Posterior vena cava (tissue), 2 donors: ENCODE measurements at places on chromosomes 3 and 15. TPM values are rescaled to one million over a fixed set of nuclear protein-coding genes. Genes with fewer than 3 reads are reported as not detected.

Gene FRMD5
- total RNA-seq = 0.33 TPM

DNA sequence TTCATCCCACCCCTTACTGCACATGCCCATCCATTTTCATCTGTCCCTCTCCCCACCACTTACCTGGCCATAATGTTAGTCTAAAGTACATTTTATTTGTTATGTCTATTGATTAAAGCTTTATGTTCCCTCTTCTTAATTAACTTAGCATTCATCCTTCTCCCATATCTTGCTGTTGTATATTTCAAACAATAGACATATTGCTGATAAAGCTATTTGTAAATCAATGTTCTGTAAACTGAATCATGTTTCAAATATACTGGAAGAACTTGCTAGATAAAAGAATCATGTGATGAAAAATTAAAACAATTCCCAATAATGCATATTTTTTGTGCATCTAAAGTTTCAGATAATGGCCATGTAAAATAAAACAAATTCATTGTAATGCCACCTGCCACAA, 249.2 kb downstream of the IGSF11 start:
- DNase-seq = no peak

GRCh38 chr3:14680716-14681115, 5.8 kb downstream of the C3orf20 start:
- no peak for DNase-seq

Gene MRAS
- 102 TPM for total RNA-seq

DNA sequence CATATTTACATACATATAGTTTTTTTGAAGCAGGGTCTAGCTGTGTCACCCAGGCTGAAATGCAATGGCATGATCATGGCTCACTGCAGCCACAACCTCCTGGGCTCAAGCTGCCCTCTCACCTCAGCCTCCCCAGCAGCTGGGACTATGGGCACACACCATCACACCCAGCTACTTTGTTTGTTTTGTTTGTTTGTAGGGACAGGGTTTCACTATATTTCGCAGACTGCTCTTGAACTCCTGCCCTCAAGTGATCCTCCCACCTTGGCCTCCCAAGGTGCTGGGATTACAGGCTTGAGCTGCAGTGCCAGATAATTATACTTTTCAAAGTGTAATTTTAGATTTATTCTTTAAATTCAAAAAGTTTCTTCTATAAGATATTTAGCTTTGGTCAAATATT, 10.2 kb downstream of the GTF2A2 start:
- DNase-seq = no peak

GRCh38 chr3:169138849-169139420, 524.6 kb downstream of the MECOM start:
- DNase-seq = no peak

Gene AHSG
- not detected for total RNA-seq
